D341Med (cell line): ENCODE measurements at places on chromosomes 6 and 20.

- no peak for DNase-seq
These were observed 9.7 kb downstream of the PDE7B start for GRCh38 chr6:135861189-135861588.

- DNase-seq, result no peak
These were observed 6.7 kb downstream of the PCED1A start for GRCh38 chr20:2833761-2834160.

- DNase-seq, result no peak
These were observed 9.9 kb upstream of the ID4 start for GRCh38 chr6:19827247-19827646.

DNA sequence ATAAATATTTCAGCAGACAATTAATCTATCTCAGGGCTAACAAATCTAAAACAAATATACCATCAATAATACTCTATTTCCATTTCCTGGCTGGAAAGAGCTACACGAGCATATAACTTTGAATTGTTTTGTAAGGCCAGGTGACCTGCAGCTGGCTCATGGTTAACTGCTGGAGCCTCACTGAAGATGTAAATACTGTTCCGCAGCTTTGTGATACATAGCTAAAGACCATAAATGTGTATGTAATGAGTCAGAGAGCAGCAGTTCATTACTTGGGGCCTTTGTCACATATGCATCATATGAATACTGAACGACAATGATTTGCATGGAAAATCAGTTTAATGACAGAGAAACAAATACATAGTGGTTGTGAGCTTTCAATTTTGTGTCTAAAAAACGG is 109.4 kb upstream of the CCN2 start:
- DNase-seq, result no peak

DNA sequence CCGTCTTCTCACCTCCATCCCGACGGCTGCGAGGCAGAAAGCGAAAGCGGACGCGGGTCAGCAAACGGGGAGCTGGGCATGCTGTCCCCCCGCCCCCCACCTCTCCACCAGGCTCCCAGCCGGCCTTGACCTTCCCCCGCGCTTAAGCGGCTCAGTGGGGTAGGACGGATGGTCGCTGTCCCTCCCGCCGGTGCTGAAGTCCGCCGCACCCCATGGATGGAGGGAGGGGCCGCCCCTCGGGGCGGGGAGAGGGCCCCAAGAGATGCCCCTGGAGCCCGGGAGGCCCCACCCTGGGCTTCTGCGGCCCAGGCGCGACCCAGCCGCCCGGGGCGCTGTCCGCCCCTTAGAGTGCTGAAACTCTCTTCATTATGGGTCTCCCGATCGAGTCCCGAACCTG is at the start of gene KCNB1:
KCNB1 (minus strand) TSS at position 48 of the 397 bp plus-strand sequence. CDS start 188 bp downstream, outside the sequence.
- DNase-seq, result no peak

GRCh38 chr20:12386821-12387220 is 469.1 kb downstream of the BTBD3 start:
- DNase-seq, result no peak

DNA sequence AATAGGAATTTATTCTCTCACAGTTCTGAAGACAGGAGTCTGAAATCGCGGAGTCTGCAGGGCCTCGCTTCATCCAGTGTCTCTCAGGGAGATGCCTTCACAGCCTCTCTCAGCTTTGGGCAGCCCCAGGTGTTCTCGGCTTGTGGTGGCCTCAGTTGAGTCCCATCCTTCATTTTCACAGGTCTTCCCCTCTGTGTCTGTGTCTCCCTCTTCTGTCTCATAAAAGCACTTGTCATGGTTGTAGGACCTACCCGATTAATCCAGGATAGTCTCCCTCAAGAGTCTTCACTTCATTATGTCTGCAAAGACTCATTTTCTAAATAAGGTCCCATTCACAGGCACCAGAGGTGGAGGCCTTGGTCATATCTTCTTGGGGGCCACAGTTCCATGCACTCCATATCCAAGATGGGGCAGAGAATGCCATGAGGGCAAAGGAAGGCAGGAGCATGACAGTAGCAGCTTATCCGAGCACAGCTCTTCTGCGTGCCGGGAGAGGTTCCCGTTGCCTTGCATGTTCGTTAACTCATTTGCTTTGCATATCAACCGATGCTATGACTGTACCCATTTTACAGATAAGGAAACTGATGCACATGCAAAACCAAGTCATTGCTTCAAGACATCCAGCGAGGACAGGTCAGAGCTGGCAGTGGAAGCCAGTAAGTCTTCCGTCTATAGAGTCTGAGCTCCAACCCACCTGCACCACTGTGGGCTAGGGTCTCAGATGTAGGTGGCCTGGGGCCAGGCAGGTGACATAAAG is 363.8 kb upstream of the SULF2 start:
- DNase-seq, result no peak

DNA sequence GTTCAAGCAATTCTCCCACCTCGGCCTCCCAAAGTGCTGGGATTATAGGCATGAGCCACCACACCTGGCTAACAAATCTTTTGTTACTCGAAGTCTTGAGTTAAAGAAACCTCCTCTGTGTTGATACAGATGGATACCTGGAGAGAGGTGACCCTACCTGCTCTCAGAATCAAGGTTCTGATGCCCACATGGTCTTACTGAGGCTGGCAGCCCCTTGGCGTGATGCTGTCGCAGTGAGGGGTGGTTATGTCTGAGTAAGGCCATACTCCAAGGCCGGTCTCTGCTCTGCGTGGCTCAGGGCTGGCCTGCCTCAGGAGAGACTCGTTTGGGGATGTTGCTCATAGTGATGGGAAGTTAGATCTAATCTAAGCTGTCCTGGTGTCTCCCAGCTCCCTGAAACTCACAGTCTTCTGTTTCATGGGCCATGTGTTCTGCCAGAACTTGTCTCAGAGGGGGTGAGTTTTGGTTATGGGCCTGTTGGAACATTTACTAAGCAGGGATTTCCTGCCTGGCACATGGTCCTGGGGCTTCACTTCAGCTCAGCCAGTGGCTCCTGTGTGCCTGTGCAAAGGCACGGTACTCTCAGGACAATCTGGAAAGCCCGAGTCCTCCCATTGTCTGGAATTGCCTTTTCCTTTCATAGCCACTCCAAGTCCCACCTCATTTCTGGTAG is 17.5 kb upstream of the TRAF3IP2 start:
- DNase-seq, result no peak

DNA sequence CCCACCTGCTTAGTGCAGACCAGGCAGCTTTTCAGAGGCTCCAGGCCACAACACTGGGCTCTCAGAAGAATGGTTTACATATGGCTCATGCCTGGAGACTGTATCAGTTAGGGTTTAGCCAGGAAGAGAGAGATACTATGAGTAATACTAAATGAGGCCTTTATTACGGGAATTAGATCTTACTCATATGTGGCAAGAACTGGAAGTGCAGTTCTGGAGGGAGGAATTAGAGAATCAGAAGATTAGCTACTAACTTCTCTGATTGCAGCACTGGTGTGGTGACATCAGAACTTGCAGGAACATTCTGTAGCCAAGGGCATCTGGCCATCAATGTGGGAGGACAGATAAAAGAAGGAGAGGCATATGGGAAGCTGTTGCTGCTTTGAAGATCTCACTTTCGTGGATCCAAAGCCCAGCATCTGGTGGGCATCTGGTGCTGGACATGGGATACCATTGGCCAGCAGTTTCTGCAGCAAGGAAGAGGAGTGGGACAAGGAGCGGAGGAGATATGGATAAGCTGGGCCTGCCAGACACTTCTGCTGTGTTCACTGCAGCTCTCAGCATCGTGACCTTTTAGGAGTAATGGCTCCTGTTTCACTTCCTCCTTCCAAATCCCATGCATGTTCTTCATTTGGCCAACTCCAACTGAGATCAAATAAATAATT is 248.5 kb downstream of the BTBD3 start:
- DNase-seq, result no peak

DNA sequence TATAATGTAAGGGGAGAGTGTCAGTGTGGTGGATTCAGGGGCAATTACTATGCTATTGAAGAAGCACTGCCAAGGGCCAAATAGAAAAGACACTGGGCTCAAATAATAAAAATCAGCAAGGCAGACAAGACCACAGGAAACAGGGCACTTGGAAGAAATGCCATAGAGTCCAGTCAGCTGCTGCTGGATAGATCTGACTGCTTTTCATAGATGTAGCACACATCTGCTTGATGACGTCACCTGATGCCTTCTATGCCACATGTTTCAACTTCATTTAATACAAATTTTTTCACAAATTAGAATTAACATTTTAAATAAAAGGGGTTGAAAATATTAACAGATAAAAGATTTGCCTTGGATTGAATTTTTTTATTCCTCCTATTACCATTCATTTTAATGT is 23.9 kb upstream of the AHI1 start:
- no peak for DNase-seq

DNA sequence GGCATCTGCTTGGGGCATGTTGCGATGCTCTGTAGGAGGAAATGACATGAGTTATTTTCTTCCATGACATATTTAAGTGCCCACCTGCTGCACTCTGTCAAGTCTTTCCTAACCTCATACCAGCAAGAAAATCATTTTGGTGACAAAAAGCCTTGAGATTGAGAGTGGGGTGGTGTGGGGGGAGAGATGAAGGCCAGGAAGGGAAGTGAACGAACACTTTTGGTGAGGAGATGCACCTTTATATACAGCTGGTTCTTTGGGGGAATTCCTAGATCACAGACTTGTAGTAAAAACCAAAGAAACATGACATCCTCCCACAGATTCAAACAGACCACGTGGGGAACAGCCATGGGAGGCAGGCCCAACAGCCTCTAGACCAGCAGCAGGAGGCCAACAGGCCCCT is 26.1 kb downstream of the NCOA5 start:
- no peak for DNase-seq

- DNase-seq, result no peak
These were observed 50.6 kb downstream of the TRAF3IP2 start for GRCh38 chr6:111555036-111555435.

- DNase-seq, result no peak
These were observed 9.7 kb upstream of the ARHGAP18 start for GRCh38 chr6:129719692-129720091.

DNA sequence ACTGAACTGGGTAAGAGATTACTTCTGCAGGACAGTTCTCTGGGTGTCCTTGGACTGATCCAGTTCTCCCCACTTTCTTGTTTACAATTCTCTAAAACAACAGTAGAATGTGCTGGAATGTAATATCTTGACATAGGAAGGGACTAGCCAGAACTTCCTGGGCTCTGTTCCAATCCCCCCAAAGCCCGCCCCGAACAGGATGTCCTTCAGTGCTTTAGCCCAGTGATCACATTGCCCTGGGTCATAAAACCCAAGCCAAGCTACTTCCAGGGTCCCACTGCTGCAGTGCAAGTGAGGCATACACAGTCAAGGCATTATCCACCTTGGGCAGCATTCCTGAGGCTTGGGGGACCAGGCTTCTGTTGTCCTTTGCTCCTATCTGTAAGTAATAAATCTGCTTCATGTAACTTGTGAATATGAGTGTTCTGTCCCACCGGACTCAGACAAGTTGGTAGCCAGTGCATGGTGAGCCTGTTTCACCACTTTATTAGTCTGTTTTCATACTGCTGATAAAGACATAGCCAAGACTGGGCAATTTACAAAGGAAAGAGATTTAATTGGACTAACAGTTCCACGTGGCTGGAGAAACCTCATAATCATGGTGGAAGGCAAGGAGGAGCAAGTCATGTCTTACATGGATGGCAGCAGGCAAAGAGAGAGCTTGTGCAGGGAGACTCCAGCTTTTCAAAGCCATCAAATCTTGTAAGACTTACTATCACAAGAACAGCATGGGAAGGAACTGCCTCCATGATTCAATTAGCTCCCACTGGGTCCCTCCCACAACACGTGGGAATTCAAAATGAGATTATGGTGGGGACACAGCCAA is 23.5 kb downstream of the FITM2 start:
- DNase-seq, result no peak

DNA sequence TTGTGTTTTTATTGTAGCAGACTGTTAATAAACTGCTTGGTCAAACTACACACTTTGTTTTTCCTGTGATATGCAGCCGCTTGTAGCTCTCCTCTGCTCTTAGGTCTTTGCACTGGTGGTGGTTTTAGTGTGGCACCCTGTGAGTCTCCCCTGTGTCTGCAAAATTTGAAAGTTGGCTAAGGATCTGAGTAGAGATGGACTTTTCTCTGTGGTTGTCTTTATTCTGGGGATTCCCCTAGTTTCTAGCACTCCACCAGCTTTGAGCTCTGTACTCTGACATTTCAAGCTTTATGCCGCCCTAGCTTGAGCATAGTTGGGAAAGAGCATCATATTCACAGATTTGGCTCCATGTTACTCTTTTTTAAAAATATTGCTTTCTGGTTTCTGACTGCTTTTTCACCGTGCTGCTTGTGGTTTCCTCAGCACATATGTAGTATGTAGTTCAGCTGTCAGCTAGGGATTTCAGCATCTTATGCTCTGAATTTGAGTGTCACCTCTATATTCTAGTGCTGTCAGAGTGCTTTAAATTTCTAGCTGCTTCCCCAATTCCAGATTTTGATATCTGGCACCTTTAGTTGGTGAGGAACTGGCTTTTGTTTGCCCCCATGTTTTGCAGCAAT is 25.4 kb downstream of the CDYL start:
- no peak for DNase-seq

- DNase-seq, result no peak
These were observed 33.6 kb downstream of the SLC2A10 start for GRCh38 chr20:46743088-46743487.

GRCh38 chr6:143059663-143060353 is 881 bp upstream of the AIG1 start:
- DNase-seq, result no peak

DNA sequence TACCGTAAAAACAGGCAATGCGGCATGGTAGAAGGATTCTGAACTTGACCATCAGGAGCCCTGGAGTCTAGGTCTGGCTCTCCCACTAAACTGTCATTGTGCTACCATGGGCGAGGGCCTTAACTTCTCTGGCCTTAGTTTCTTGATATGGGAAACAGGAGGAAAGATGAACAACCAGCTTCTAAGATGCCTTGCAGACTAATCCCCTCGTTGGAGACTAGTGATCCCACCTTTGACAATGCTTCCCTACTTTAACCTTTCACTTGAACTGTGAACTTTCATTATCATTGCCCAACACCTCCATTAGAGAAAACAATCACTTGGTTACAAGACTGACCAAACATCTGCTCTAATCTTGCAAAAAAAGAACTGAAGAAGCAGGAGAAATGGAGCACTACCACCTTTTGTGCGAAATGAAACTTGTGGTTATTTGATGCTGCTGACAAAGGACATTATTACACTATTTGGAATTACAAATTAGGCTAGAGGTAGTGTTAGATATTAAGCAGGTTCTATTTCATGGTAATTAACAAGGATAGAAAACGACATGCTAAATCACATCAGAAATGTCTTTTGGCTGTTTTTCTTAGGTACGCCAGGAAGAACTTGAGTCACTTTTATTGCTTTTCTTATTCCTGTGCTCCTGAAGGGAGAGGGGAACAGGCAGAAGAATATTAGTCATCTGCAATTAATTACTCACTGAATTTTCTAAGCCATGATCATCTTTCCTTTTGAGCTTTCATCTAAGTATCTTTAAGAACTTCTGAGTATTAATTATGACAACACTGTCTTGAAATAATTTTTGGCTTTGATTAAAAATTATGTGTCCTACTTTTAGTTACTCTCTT is 39.1 kb upstream of the ARHGAP18 start:
- no peak for DNase-seq

DNA sequence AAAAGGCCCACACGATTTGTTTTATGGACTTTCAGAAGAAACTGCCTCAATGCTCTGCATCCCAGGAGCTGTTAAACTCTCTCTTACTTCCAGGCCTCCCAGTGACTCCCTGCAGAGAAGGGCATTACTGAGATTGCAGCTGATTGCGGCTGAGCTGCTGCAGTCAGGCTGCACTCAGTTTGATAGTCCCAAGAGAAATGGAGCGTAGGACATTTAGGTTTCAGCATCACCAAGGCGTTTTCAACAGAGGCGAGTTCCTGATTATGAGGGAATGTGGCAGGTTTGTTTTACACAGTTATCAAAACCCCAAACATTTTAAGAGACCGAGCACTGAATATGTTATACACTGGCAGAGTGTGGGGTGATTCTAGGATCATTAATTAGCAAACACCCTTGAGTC is 145.6 kb downstream of the TBX18 start:
- DNase-seq, result no peak
